Astrocyte of the hippocampus (primary cell): ENCODE measurements at places on chromosomes 1 and 21.

DNA sequence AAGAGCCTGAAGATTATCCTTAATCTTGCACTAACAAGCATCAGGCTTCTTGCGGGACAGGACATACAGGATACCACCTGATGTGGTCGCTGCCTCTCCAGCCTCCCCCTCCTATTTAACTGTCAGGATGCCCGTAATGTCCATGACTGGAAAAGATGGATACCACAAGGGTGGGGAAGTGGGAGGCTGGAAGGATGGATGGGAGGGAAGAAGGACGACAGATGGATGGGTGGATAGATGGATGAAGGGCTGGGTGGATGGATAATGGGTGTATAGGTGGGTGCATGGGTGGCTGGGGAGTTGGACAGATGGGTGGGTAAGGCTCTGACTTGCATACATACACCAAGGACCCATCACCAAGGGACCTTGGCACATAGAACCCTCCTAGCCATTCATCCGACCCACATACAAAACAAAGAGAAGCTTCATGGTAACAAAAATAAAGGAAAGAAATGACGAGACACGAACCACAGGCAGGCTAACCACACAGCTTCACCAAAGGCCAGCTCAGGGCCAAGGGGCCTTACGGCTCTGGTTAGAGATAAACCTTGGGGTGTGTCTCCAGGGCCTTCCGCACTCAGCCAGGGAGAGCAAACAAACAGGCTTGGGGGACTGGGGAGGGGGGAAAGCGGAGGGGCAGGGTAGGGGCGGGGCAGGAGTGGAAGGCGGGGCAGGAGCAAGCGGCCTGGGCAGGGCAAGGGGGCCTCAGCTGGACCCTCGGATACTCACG, 50.5 kb downstream of the HSPG2 start:
- no peak for DNase-seq

DNA sequence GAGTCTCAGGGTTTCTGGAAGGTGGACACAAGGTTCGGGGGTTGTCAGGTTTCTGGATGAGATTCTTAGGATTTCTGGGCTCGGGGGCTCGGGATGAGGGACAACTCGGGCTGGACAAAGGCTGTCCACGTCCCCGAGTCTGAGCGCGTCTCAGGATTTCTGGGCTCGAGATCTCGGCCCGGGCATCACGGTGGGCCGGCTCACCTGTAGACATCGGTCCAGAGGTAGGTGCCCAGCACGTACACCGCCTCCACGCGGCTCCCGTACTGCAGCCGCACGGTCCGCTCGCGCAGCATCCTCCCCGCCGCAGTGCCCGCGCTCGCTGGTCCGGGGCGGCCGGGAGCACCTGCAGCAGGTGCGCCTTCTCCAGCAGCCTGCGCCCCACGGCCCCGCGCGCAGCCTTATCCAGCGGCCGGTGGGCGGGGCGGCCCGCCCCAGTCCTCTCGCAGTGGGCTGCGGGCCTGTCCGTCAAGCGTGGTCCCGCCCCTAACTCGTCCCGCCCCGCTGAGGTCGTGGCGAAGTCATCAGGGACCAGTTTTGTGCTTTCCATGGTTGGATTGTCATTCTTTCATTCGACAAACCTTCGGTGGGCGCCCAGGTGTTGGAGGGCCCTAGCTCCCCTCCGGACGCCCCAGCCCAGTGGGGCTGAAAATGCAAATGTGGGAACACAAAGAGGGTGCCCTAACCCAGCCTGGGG, at the start of gene PADI2:
Gene PADI2 (minus strand): TSS at position 376 of the 697 bp plus-strand sequence. CDS start 80 bp downstream, at position 296.
- DNase-seq = peak; percentile 87

GRCh38 chr1:202230939-202231645, 37.5 kb downstream of the LGR6 start:
- no peak for DNase-seq

DNA sequence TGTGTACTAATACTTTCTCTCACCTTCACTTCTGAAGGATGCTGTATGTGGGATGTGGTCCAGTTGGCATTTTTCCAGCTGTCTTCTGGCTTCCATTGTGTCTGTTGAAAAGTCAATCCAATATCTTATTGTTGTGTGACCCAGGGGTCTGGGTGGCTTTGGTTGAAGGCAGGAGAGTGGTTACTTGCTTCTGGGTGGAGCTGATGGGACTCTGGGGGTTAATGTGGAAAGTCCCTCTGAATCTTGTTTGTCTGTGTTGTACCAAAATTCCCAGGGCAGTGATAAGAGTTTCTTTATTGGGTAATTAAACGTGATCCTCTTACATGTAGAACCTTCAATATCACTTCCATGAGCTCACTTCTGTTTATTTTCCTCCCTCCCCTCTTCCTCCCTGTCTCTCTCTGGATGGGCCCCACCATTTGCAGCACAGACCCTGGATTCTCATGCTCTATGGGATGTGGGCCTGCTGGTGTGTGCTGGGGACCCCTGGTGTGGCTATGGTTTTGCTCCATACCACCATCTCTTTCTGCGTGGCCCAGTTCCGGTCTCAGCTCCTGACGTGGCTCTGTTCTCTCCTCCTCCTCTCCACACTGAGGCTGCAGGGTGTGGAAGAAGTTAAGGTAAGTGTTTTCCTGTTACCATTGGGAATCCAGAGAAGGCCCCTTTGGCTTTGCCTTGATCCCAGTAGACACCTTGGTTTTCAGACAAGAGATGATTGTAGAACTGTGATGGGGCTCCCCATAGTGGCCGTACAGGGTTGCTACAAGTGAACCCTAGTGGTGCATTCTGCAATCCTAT, 71.5 kb downstream of the HHAT start:
- peak; percentile 87 for DNase-seq

- no peak for DNase-seq
Observed at GRCh38 chr21:35036465-35037383, 12.4 kb downstream of the RUNX1 start.

DNA sequence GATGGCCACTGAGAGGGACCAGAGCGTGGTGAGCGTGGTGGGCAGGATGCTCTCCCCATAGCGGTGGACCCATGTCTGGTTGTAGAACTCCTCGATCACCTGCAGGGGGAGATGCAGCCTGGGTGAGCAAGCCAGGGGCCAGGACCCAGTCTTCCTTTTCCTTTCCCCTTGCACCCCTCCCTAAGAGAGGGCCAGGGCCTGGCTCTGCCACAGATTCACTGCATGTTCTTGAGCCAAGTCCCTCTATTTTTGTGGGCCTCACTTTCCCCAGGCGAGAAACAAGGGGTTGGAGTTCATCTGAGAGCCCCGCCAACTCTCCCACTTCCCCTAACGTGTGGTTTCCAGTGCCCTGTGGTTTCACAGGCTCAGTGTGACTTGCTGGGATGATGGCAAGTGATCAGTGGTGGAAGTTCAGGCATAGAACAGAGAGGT, 27.5 kb downstream of the SLC2A1 start:
- DNase-seq = peak; percentile 69
